ENCODE measurements at places on chromosomes 2 and 18.

- DNase-seq = no peak
Measured at GRCh38 chr18:10495936-10496335, 29.9 kb upstream of the NAPG start.

GRCh38 chr2:240775905-240776304, 44.1 kb downstream of the KIF1A start:
- peak; percentile 3 for DNase-seq

DNA sequence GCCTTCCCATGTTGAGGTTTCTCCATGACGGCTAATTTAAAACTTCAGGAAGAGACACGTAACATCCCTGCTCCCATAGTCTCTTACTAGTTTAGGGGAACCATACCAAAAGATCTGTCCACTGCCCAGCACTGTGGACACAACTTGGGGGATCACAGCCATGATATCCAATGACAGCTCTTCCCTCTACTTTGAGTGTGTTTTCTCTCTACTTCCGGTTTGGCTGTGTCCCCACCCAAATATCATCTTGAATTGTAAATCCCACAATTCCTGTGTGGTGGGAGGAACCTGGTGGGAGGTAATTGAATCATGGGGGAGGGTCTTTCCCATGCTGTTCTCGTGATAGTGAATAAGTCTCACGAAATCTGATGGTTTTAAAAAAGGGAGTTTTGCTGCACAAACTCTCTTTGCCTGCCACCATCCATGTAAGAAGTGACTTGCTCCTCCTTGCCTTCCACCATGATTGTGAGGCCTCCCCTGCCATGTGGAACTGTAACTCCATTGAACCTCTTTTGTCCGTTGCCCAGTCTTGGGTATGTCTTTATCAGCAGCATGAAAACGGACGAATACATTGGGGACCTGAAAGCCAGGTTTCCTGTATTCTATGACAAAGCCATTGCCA, 1.6 kb upstream of the MGAT4A start:
- DNase-seq = no peak

GRCh38 chr2:144595686-144596072, 75.8 kb upstream of the ZEB2 start:
- no peak for DNase-seq

DNA sequence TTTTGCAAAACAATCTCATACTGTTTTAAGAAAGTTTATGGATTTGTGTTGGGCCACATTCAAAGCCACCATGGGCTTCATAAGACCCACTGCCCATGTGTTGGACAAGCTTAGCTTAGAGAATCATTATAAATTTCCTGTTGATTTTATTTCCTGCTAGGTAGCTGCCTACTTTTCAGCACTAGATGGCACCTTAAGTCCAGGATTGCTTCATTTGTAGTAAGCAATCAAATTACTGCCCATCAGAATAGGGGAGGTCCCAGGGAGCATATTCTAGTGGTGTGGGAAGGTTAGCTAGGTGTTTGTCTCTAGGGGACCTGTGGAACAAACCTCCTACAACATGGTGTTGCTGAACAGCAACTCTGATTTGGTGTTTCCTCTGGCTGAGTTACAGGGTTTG, 11.0 kb upstream of the DCDC2C start:
- peak; percentile 20 for DNase-seq

DNA sequence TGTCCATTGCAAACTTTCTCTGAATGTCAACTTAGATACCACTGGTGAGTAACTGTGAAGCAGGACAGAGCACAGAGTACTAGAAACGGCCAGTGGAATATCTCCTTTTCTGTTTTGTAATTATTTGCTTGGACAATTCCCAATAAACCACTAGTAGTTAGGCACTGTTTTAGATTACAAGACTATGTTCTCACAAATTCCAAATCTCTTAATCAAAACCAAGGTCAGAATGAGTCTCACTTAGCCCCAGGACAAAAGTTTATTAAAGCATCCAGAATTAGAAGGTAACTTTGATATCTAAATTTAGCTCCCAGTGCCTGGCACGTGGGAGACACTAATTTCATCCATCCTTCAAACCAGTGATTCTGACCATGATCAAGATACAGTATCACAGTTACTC, 89.0 kb downstream of the ZNF521 start:
- no peak for DNase-seq

DNA sequence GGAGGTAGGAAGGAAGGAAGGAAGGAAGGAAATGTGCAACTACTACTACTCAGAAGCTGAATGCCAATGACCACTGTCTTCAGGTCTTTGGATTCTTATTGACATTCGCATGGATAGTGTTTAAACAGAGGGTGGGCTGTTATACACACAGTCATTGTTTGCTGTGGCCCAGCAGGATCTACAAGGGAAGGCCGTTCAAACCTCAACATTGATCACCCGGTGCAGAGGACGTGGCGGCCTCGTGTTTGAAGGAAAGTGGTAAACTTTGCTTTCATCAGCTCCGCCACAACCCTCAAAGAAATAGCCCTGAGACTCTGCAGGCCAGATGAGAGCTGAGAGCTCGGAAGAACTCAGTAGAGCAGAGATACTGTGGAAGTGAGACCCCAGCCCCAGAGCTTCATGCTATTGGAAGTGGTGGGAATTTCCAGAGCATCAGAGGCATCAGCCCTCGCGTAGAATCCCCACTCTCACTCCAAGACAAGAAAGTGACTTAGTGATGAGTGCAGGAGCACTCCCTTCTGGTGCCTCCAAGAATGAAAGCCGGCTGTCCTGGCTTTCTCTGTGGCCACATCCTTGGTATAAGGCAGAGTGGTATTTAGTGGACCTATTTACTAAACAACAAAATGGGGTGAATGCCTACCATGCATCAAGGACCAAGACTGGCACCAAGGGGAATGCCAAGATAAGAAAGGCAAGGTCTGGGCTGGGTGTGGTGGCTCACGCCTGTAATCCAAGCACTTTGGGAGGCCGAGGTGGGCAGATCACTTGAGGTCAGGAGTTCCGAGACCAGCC, 10.1 kb upstream of the ROCK2 start:
- DNase-seq = no peak

DNA sequence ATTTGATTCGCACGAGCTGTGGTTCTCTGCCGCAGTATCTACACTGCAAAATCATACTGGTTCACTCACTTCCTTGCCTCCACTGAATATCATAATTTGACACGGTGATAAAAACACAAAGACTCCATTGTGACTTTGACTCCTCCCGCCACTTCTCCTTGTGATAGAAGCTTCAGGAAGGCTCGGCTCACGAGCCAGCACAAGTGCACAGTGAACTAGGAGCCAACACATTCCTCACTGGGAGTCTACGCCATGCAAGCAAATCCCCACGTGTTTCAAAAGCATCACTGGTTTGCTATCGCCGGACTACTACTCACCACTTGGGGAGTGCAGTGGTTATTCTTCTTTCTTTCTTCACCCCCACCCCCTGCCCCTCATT, 293.3 kb upstream of the PARD3B start:
- DNase-seq = no peak

DNA sequence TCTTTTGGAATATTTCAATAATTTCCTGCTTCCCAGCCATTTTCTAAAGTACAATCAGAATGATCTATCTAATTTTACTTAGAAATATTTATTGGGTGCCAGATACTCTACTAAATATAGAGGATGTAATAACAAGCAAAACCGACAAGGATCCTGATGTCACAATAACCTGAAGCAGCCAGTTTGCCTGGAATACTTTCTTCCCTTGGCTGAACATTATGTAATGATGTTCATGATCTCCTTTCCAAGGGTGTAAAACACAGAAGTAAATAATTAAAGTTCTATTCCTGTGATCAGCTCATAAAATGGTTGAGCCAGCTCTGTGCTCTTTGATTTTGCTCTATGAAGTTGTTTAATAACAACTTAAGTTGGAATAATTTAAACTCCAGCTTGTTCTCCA, 2.6 kb upstream of the MRPL19 start:
- no peak for DNase-seq

DNA sequence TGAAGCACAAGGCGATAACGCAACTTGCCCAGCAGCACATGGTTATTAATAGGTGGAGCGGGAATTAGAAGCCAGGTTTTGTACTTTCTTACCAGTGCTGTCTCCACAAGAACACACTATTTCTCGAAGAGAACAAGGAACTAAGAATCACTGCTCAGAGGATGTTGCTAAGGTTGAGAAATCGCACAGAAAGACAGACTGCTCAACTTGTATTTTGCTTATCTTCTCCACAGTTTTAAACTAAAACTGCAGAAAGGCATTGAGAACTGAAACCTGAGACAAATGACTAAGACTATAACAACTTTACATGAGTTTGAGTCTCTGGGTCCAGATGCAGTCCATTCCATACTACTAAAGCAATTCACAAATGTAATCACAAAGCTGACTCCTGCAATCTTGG, 6.2 kb downstream of the PRKD3 start:
- DNase-seq = peak; percentile 64

GRCh38 chr2:185456517-185456916, 282.1 kb upstream of the FSIP2 start:
- peak; percentile 44 for DNase-seq

GRCh38 chr2:161384864-161385263, 31.2 kb upstream of the TBR1 start:
- no peak for DNase-seq

GRCh38 chr2:69888451-69888850, 5.3 kb upstream of the SNRNP27 start:
- no peak for DNase-seq

DNA sequence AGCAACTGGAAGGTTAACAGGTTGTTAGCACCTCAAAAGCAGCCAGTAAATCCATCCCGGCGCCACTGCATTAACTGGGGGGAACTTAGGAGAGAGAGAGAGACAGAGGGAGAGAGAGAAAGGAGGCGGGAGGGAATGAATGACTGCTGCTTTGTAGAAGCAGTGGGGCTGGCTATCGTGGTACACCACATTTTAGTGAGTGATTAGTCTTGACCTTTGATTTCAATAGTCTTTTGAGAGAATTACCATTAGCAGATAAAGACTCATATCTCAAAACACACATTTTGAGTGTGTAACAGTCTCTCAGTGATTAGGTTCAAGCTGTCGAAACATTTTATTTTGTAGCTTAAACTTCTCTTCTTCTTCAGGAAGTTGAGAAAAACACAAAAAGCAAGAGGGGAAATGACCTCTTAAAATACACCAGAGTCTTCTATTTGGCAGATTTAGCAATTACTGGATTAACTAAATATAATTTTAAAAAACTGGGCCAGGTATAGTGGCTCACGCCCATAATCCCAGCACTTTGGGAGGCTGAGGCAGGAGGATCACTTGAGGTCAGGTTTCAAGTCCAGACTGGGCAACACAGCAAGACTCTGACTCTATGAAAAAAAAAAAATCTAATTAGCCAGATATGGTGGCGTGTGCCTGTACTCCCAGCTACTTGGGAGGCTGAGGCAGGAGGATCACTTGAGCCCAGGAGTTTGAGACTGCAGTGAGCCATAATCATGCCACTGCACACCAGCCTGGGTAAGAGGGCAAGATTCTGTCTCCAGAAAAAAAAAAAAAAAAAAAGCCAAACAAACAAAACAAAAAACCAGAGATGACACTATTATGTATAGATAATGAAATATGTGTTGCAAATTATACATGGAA, 22.0 kb upstream of the PNO1 start:
- DNase-seq = no peak

DNA sequence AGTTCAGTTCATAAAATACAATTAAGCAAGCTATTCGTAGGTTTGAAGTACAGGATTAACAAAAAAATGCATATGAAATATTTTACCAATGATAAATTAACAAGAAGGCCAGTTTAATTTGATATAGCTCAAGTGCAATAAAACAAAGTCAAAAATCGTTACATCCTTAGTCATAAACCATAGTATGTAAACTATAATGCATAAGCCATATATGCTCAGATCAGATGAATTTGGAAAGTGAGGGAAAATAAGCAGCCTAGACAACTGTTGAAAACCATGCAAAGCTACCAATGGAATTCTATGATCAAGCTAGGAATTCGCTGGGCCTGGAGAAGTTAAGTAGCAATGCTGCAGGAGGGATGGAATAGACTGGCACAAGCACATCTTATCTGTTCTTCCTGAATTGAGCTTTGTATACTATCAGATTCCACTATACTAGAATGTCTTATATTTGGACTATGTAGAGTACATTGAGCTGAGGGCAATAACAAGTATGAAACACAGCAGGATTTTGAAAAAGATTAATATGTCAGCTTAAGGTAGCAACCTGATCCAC, 682.0 kb downstream of the IRS1 start:
- DNase-seq = no peak

DNA sequence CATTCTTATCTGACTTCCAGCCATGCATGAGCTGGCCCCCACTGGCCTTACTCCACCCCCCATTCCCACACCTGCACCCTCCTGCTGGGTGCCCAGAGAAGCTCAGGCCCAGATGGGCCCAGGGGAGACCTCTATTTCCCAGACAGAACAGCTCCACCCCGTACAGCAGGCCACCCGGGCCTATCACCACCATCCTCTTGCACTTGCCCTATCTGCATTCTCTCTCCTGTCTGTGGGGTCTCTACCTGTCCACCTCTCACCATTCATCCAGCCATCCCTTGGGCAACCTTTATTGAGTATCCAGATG, 25.3 kb upstream of the TNS1 start:
- DNase-seq = no peak

DNA sequence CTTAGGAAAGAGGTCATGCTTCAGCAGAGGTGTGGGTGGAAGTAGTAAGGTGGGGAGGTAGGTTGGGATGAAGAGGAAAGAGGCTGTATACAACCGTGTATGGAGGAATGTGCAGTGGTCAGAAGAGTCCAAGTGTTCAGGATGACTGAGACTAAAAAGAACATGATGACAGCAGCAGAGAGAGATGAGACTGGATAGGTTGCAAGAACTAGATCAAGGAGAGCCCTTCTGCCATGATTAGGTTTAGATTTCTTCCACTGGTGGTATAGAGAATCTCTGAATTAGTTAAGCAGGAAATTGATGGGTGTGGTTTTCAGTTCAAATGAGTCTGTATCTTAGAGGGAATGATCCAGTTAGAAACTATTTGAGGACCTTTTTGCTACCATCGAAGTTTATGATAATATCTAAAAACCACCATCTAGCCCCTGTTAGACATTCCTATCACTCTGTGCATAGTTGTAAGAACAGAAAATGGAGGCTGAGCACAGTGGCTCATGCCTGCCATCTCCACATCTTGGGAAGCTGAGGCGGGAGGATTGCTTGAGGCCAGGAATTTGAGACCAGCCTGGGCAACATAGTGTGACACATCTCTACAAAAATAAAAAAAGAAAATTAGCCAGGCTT, 221.0 kb downstream of the LTBP1 start:
- DNase-seq = no peak

GRCh38 chr2:201886504-201886903, 80.2 kb downstream of the CDK15 start:
- no peak for DNase-seq

- no peak for DNase-seq
Measured at GRCh38 chr2:169200756-169201155, 131.4 kb downstream of the DHRS9 start.

- no peak for DNase-seq
Measured at GRCh38 chr18:3329872-3330271, 67.9 kb downstream of the MYL12B start.

DNA sequence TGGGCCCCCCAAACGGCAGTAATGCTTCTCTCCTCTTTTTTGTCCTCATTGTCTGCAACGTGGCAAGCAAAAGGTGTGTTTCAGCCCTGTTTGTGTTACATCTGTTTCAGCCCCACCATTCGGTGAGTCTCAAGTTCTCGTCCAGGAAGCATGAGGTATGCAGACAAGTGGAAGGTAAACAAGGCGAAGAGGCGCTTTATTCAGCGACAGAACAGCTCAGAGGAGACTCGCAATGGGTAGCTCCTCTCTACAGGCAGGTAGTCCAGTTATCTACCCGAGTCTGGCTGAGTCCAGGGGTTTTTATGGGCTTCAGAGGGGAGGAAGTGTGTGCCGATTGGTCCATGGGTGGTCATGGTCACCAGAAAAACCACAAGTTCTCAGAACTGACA, 733.4 kb upstream of the CDH7 start:
- no peak for DNase-seq
